ENCODE measurements at places on chromosomes 1 and 21.

- no peak for DNase-seq
Observed at GRCh38 chr1:74380252-74380651, 132.2 kb downstream of the LRRC53 start.

- no peak for DNase-seq
Observed at GRCh38 chr1:119112791-119113190, 27.7 kb downstream of the WARS2 start.

DNA sequence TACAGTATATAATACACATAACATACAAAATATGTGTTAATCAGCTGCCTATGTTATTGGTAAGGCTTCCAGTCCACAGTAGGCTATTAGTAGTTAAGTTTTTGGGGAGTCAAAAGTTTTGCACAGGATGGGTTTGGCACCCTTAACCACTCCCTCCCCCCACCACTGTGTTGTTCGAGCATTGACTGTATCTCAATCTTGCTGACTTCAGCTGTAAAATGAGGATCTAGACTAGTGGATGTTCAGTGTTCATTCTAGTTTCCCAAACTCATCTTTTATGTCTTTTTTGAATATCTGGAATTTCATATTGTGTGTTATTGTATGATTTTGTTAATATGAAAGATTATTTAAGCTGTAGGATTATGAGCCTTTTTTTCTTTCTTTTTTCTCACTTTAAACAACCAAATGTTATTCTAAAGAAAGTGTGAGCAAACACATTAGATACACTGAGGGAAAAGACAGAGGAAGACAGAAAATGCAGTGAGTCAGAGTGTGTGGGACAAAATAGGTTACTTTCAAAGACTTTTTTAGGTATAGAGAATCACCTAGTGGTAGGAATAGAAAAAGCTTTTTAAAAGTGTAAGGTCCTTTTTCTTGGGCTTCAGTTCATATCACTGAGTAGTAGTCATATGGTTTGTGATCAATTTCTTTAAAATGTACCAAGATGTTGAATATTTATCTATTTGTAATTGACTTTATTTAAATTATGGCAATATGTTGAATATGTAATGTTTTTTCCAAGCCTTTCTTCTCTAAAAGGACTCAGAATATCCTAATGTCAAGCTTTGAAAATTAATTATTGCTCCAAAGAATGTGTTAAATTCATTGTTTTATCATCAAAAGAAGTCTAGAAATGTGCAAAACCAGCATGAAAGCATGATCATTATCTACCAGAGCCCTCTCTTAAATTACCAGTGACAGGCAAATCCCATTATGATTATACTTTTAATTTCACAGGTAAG lies 17.9 kb upstream of the CENPF start:
- no peak for DNase-seq

- no peak for DNase-seq
Observed at GRCh38 chr1:46131712-46132528, 509 bp downstream of the PIK3R3 start.

DNA sequence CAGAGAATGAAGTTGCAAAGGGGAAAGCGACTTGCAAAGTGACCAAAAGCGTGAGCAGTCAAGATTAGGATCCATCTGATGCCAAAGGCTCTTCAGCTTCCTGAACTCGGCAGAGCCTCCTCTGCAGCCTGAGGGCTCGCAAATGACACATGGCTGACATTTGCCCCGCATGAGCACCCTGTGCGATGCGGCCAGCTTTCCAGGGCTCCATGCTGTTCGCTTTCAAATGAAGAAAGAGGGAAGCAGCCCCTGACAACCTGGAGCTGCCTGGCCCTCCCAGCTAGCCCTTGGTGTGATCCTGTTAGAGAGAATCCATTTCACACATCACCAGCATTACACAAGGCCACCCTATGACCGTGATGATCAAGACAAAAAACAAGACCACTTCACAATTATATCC lies 20.2 kb upstream of the FAM131C start:
- no peak for DNase-seq

Data from hippocampal formation (tissue), 2 donors.